ENCODE measurements at places on chromosomes 5 and 9.

GRCh38 chr9:127105805-127106465 lies 16.5 kb downstream of the ANGPTL2 start:
- no peak for DNase-seq

DNA sequence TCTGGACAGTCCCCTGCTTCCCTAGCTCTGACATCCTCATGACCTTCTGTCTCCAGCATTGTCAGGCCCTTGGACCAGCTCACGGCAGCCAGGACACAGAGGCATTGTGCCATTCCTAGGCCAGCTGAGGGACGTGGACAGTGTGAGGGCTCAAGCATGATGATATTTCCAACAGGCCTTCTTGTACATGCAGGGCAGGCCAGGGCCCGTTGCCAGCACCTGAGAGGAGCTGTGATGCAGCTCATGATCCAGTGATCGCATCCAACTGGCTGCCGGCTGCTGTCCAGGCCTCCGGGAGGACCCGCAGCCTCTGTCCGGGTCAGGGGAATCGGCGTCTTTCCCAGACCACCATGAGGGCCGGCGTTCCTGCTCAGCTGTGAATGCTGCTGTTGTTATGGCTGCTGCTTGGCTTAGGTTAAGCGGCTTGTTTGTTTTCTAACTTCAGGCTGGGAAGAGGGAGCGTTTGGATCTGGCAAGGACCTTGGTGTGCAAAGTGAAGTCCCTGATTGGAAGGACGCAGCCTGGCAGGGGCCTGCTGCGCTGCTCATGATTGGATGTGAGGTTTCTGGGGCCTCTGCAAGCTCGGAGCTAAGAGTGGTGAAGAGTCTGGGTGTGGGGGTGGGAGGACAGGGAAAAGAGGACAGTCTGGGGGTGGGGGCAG lies 53.8 kb downstream of the PDZD2 start:
- no peak for DNase-seq

DNA sequence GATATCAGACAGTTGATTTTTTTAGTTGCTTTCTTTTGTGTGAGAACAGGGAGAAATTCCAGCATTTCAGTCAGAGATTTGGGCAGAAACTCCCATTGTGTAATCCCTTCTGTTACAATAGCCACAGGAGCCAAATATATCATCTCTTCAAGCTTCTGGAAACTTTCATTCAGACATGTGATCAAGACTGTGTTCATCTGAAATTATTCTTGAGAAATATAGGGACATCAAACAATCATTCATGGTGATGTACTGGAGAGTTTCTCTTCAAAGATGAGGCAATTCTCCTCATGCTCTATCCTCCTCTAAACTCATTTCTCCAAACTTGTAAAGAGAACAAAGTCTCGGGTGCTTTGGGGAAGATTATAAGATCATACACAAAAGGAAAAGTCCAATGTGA lies 35.2 kb upstream of the CSNK1G3 start:
- DNase-seq: no peak

DNA sequence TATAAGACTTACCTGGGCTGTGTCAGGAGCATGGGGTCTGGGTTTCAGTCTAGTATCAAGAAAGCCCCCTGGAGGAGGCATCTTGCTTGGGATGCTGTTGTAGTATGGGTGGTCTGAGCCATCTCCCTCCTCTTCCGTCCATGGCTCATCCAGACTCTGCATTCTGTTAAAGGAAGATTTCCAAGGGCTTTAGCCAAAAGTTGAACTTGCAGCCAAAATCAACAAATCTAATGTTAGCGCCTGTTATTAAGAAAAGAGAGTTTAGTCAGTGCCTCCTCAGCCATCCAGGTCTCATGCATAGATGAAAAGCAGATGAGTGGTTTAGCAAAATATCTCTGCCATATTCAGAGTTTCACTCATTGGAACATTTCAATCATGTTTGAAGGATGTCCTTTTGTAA lies 55.6 kb downstream of the S1PR3 start:
- DNase-seq: no peak

- DNase-seq: no peak
Observed at GRCh38 chr9:78357165-78357873, 60.4 kb downstream of the PSAT1 start.

DNA sequence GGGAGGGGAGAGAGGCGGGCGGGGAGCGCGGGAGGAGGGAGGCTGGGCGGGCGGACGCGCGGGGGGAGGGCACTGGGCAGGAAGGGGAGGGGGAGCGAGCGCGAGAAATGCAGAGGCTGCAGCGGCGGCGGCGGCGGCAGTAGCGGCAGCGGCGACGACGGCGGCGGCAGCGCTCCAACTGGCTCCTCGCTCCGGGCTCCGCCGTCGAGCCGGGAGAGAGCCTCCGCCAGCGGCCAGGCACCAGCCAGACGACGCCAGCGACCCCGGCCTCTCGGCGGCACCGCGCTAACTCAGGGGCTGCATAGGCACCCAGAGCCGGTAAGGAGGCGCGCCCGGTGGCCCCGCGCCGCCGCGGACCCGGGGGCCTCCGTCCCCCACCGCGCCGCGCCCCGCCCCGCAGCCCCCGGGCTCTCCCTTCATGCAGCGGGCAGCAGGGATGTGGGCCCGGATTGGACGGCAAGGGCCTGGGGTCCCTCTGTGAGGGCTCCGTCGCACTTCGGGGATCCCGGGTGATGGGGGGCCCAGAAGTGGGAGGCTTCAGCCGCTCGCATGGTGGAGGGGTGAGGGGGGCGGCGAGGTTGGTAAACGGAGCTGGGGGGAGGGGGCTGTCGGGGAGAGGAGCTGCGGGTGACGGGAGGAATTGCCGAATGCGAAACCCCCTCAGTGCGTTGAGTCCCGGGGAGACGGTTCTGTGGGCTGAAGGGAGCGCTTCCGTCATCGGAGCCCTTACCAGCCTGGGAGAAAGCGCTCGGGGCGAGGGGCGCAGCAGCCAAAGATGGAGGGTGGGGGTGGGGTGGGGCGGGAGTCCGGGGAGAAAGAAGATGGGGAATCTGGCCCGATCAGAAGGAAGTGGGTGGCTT lies at the start of gene BASP1:
Gene BASP1 (plus strand): TSS at position 139 of the 860 bp plus-strand sequence. CDS start 57,586 bp downstream, outside the sequence.
- no peak for DNase-seq

- no peak for DNase-seq
Observed at GRCh38 chr9:14326264-14326826, 12.4 kb upstream of the NFIB start.

- no peak for DNase-seq
Observed at GRCh38 chr5:131633830-131634229, 1.2 kb downstream of the RAPGEF6 start.

GRCh38 chr5:32143617-32144377 lies 30.3 kb downstream of the GOLPH3 start:
- no peak for DNase-seq

DNA sequence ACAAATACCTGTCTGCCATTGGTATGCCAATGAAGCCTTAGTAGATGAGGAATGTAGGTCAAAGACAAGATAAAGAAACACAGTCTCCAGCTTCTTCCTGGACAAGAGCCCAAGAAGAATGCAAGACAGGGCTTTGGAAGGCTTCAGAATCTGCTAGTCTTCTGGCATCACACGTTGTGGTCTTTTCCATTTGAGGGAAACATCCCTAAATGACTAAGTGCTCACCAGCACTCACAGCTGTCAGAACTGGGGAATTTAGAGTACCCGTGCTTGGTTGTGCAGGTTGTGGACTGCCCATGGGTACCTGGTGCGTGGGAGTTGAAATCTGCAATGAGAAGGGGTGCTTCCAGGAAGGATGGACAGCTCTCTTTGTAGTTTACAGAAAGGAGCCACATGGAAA lies 27.1 kb upstream of the NFIB start:
- no peak for DNase-seq

GRCh38 chr9:105405514-105406131 lies 42.2 kb upstream of the FSD1L start:
- no peak for DNase-seq

GRCh38 chr5:174810796-174811195 lies 86.4 kb downstream of the MSX2 start:
- no peak for DNase-seq

GRCh38 chr5:33936004-33936380 lies 194 bp upstream of the RXFP3 start:
- no peak for DNase-seq

DNA sequence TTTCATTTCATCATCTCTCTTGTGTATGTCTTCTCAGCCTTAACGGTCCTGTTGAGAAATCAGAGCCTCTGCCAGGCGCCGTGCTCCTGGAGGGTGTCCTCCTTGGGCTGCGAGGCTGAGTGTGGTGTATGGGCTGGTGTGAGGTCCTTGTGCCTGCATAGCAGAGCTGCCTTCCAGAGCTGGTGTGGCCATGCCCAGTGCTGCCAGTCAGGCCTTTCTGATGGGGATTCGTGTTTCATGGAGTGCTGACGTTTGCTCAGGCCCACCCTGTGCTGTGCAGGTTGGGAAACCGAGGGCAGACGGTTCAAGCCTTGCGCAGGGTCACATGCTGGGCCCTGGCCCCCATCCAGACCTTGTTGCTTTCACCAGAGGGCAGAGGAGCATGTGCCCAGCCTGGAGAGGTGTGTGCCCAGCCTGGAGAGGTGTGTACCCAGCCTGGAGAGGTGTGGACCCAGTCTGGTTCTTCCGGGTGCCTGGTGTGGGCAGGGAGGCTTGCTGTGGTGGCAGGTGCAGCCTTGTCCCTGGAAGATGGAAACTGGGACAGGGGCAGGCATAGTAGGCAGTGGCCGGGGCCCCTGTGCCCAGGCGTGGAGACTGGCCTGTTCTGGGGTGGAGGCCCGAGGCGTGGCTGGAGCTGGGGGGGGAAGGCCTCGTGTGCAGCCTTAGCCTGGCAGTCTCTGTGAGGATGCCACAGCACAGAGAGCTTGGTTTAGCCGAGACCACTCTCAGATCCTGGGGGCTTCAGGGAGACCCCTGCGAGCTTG lies 84.0 kb downstream of the RXRA start:
- no peak for DNase-seq

DNA sequence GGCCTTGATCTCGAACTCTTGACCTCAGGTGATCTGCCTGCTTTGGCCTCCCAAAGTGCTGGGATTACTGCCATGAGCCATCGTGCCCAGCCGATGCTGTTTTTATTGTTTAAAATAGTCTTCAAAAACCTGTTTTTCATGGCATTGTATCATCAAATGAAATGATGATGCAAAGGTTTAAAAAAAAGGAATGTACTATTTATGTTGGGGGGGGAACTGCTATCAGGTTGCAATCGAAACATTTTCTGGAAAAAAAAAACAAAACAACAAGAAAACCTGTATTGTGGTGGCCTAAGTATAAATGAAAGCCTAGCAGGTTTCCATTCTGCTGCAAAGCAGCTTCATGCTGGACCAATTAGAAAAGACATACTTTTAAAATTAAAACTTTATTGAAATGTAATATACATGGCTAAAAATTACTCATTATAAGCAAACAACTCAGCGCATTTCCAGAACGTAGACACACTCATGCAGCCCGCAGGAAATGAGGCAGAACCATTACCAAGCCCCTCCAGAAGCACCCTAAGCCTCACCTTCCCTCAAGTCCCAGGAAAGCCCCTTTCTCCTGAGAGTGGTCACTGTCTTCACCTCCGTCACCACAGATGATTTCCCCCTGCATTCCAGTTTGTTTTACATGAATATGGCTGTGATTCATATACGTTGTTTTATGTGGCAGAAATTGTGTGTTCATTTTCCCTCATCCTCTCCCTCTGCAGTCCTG lies 19.0 kb downstream of the GPR107 start:
- DNase-seq: no peak

- no peak for DNase-seq
Observed at GRCh38 chr5:155126573-155126972, 113.0 kb downstream of the KIF4B start.

- DNase-seq: no peak
Observed at GRCh38 chr5:127003798-127004495, 26.4 kb downstream of the MARCHF3 start.

GRCh38 chr9:99970481-99970880 lies 64.0 kb downstream of the STX17 start:
- DNase-seq: no peak

- no peak for DNase-seq
Observed at GRCh38 chr9:79670269-79670961, 98.7 kb downstream of the TLE4 start.

DNA sequence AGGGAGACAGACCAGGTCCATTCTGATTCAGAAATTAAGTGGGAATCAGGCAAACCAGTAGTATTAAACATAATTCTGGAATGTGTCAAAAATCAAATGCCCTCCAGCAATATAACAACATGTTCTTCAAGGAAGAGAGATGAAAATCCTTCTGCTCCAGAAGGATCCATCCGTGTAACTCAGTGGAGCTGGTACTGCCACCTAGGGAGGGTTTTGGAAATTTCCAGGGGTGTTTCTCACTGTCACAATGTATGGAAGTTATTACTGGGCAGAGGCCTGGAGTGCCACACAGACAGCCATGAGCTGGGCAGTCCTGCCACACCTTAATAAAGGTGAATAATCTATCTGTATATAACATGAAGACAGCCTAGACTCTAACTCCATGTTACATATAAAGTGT lies 87.5 kb downstream of the TTLL11 start:
- DNase-seq: no peak

DNA sequence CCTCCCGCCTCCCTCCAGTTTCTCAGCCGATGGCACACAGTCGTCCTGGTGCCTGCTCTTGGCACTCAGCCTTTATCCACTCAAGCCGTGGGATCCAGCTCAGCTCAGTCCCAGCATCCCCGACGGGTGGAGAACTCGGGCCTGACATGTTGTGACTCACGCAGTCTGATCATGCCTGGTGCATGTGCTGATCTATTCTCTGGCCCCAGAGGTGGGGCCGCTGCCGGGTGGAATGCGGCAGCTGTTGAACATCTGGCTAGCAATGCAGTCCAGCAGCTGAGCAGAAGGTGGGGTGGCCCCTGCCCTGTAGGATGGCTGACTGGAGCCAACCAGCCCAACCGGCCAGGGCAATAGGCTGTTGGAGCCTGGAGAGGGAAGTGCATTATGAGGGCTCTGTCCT lies 1.7 kb upstream of the AIF1L start:
- DNase-seq: no peak

- no peak for DNase-seq
Observed at GRCh38 chr5:97149709-97150108, 7.3 kb upstream of the LIX1 start.

DNA sequence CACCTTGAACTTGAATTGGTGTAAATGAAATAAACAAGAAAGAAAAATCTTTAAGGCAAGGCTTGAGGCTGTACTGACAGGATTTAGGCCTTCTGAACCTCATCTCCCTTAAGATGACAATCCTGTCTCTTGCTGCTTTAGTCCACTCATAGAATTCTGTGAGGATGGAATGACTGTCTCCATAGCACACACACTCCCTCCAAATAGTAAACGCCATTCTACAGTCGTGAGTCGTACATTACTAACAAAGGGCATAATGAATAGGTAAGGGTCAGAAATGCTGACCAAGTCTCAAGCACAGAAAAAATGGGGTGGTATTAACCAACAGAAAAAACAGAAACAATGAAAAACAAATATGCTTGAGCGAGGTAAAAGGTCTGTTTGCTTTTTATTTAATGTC lies 71.8 kb upstream of the SIMC1 start:
- no peak for DNase-seq

GRCh38 chr9:118366228-118366627 lies 662.0 kb downstream of the TLR4 start:
- DNase-seq: no peak

All from stimulated activated CD4-positive, alpha-beta T cell treated with anti-CD3 and anti-CD28 coated beads, Interleukin-1b, Interleukin-23, amount 100 ng/mL, for 24 hours (primary cell).